Stimulated activated CD8-positive, alpha-beta memory T cell treated with anti-CD3 and anti-CD28 coated beads, Interleukin-15, amount 100 ng/mL, for 48 hours (primary cell): ENCODE measurements at places on chromosomes 2 and 18.

- no peak for DNase-seq
These were observed 143.0 kb downstream of the TANC1 start for GRCh38 chr2:159111346-159111927.

GRCh38 chr2:49982871-49983270, 828.6 kb upstream of the FSHR start:
- DNase-seq = no peak

- no peak for DNase-seq
These were observed 3.5 kb downstream of the ADCYAP1 start for GRCh38 chr18:907885-908757.

GRCh38 chr2:11622611-11623010, 47.4 kb downstream of the NTSR2 start:
- DNase-seq = no peak

DNA sequence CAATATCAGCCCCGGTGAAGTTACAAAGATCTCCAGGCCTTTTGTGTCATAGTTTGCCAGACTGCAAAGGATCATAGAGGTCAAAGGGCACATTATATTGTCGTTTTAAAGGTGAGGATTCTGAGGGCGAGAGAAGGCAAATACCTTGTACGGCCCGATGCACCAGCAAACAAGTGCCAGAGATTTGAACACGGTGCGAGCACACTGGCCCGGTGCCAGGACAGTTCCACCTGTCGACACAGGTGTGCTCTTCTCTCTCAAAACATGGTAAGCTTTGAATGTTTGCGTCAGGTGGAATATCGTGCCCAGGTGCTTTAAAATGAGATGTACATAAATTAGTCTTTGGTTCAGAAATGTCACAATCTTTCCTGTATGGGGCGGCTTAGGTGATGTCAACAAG, 776.1 kb upstream of the ID2 start:
- DNase-seq = no peak

DNA sequence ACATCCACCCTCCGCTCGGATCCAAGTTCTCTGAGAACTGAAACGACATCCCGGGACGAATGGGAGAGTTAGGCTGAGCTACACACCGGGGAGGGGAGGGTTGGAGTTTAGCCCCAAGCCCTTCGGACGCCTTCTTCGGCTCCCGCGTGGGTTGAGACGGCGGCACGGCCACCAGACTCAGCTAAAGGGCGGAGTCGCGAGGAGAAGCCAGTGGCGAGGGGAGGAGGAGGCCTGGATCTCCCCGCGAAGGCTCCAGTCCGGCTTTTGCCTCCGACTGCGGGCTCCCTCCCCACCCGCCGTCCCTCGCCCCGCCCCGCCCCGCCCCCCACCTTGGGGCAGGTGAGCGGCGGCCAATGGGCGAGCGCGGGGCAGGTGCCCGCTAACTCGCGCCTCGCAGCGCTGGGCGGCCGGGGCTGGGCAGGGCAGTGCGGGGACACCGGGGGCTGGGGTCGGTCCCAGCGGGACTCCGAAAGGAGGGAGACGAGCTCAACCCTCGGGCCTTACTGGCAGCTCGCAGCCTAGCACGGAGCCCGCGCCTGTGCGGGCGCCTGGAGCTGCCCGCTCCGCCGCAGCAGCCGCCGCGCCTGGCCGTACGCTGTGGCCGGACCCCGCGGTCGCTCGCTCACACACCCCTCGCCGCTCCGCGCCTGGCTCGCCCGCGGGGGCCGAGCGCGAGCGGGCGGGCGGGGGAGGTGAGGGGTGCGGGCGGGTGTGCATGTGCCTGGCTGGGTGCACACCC, at the start of gene EMX1:
Gene EMX1 (plus strand): TSS at position 382 of the 739 bp plus-strand sequence. CDS start 334 bp downstream, at position 716.
- DNase-seq = no peak

- DNase-seq = no peak
These were observed 9.1 kb downstream of the SCLY start for GRCh38 chr2:238069877-238070276.

GRCh38 chr2:67881816-67882215, 181.0 kb downstream of the C1D start:
- DNase-seq = no peak

- DNase-seq = no peak
These were observed 197.2 kb upstream of the HNRNPA3 start for GRCh38 chr2:177015356-177015923.

DNA sequence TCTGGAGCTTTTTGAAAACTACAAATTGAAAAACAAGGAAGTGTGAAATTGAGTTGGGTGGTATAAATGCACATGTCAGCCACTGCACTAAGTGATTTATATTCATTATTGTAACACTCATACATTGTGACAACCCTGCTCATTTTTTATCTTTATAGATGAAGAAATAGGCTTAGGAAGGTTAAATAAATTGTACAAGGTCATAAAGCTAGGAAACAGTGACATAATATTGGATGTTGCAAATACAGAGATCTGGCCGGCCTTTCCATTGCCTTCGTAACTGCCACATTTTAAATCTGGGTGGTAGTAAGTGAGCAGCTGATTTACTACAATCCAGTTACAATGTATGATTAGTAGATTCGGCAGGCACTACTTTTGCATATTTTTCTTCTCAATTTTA, 76.6 kb upstream of the LPIN2 start:
- no peak for DNase-seq

GRCh38 chr2:101596333-101596732, 101.2 kb upstream of the MAP4K4 start:
- no peak for DNase-seq

DNA sequence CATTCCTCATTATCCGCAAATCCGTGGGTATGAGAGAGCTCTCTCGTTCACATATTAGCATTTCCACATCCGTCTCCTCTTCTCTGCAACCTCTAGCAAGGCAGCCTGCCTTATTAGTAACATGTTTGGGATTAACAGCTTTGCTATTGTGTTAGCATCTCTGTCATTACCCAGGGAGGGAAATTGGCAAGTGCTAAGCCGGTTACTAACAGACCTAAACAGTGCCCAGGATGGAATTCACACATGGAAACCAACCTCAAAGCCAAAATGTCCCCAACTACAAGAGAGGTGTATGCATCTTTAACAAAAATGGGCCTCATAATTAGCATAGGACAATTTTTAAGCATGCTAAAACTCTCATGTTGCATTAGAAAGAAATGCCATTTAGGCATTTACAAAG, 309.0 kb upstream of the MEIS1 start:
- no peak for DNase-seq

DNA sequence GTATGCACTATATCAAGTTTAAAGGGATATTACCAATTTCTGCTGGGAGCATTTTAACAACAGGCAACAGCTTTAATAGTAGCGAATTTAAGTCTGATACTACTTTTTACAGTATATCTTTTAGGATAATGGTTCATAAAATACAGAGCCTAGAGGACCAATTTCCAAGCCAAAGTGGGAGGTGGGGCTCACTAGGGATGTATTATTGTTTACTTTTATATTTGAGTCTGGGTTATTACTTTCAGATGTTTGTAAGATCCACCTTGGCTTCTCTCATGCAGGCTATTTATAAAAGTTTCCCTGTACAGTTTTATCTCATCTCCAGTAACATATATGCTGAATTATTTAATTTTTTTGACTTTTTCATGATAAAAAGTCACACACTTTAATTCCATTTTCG, 242.0 kb downstream of the CMPK2 start:
- no peak for DNase-seq

GRCh38 chr2:199070322-199070949, 387.3 kb downstream of the SATB2 start:
- no peak for DNase-seq

DNA sequence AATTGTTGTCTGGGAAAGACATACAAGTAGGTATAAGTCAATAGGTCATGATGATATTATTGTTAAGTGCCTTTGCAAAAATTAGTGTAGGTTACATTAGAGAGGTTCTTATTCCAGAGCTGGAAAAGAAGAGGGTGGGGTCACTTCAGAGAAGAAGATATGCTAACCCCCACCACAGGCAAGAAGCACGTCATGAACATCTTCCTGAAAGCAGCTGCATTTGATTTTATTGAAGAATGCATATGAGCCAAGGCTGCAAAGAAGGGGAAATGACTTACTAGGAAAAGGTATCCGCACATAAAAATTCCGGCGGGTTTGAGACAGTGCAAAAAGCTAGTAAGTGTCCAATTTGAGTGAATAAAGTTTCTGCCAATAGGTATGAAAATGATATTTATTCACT, 195.3 kb upstream of the CDH2 start:
- no peak for DNase-seq

DNA sequence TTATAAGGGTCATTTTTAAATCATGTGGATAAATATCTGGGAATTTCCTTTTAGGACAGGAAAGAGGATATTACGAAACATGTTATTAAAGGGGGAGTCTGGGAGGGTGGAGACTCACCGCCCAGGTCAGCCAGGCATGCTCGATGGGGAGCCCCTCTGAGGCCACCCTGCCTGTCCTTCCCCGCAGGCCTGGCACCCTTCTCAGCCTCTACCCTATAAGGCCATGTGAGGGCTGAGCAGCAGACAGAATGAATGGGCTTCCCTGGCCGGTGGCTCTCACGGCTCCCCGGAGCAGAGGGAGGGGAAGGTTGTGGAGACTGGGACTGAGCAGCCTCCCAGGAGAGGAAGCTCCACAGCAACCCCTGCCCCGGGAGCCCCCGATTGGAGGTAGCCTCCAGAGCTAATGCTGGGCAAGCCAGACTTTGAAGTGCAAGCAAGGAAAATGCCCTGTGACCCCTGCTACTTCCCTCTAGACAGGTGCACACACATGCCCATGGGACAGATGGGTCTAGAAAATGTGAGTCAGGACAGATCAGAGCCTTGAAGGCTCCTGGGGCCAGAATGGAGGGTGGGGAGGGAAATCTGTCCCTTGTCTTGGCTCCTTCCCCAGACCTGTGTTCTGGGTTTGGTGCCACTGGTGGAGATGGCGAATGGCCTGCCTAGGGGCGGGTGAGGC, 13.2 kb upstream of the ARMC9 start:
- DNase-seq = no peak

GRCh38 chr2:165497659-165498317, 28.3 kb downstream of the CSRNP3 start:
- DNase-seq = no peak

GRCh38 chr2:31580321-31581117, at the start of gene SRD5A2:
Gene SRD5A2 (minus strand): TSS chr2:31580938. CDS start chr2:31580900, 38 bp downstream.
- no peak for DNase-seq

DNA sequence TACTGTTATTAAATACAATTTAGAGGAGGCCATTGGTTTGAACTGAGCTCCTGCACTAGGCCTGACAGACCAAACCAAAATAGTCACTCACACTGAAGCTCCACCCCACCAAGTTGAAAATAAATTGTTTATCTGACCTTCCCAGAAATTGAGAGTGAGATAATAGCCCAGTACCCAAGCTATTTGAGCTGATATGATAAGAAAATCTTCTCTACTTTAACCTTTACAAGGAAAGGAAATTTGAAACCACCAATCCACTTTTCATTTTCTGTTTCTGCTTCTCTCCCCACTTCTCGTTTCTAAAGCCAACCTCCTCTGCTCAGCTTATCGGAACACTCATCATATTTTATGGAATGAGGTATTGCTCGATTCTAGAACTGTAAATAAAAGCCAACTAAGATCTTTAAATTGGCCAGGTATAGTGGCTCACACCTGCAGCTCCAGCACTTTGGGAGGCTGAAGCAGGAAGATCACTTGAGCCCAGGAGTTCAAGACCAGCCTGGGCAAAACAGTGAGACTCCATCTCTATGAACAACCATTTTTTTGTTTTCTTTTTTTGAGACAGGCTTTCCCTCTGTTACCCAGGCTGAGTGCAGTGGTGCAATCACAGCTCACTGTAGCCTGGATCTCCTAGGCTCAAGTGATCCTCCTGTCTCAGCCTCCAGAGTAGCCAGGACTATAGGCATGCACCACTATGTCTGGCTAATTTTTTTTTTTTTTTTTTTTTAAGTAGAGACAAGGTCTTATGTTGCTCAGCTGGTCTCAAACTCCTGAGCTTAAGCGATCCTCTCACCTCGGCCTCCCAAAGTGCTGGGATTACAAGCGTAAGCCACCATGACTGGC, 13.3 kb upstream of the GALM start:
- DNase-seq = no peak

GRCh38 chr18:31677592-31677991, 6.8 kb downstream of the B4GALT6 start:
- DNase-seq = no peak

DNA sequence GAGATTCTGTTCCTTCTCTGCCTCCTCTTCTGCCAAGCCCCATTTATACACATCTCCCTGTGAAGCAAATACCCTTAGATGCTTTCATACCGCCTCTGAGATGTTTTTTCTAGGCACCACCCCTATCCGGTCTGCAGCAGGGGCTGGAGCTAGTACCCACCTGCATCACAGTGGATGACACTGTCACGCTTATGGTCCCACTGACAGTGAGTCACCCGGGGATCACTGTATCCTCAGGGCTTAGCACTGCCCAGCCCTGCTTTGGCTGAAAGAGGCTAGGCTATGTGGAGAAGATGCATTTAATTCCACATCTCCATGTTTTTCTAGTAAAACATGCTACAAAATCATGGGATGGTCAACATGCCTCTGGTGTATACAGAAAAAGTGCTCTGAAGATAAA, 9.9 kb downstream of the FABP1 start:
- DNase-seq = no peak

GRCh38 chr2:172230889-172231401, 128.2 kb upstream of the DLX2 start:
- DNase-seq = no peak

GRCh38 chr18:37465958-37466357, 99.6 kb downstream of the CELF4 start:
- no peak for DNase-seq
